ENCODE measurements at places on chromosomes 6 and 20. TPM values are rescaled to one million over a fixed set of nuclear protein-coding genes. Genes with fewer than 3 reads are reported as not detected.

DNA sequence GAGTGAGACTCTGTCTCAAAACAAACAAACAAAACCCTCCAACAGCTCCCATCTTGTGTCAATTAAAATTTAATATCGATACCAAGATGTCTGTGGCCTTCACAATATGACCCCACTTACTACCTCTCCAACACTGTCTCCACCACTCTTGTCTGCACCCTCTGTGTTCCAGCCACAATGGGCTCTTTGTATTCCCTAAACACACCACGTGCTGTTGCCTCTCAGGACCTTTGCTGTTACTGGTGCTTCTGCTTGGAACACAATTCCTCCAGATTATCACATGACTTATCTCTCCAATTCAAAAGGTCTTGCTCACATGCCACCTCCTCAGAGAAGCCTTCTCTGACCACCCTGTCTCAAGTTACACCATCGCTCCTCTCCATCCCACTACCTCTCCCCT, 6.0 kb upstream of the HCK start:
- no peaks in the 10 kb centered on the region for H3K4me1 ChIP-seq
- no peak for DNase-seq
- no peak overlapping the region for H3K4me3 ChIP-seq
- no peaks in the 10 kb centered on the region for H3K36me3 ChIP-seq
- H3K27ac ChIP-seq, result no peak overlapping the region
- H3K27me3 ChIP-seq, result peaks cover 21% of the 10 kb centered on the region

Gene SLC22A3
- total RNA-seq, result 0.18 TPM

Gene CAGE1
- total RNA-seq, result 0.75 TPM

GRCh38 chr20:38790200-38791053, 15.1 kb upstream of the PPP1R16B start:
- H3K27me3 ChIP-seq, result no peaks in the 10 kb centered on the region
- H3K4me1 ChIP-seq, result no peaks in the 10 kb centered on the region
- no peak overlapping the region for H3K4me3 ChIP-seq
- DNase-seq, result peak; percentile 20

DNA sequence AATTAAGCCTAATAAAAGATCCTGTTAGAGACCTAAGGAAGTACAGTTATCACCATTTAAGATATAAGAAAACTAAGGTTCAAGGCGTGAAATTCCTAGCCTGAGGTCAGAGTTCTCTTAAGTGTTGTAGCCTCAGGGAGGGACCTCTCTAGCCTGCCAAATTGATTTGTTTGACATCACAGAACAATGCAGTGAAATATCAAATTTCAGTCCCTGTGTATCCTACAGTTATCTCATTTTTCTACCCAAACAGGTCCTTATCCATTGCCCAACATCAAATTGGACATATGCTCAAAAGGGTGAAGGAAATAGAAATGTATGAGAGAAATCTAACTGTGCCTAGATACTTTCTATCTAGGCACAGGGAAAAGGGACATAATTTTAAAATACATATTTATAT, 63.0 kb downstream of the NCOA7 start:
- no peaks in the 10 kb centered on the region for H3K4me1 ChIP-seq
- no peaks in the 10 kb centered on the region for H3K27me3 ChIP-seq
- H3K4me3 ChIP-seq, result no peak overlapping the region
- H3K36me3 ChIP-seq, result peaks cover 18% of the 10 kb centered on the region
- H3K27ac ChIP-seq, result no peak overlapping the region

Gene HLA-DQB1
- total RNA-seq, result 21.4 TPM

GRCh38 chr6:73200735-73201134, 24.6 kb downstream of the KHDC1L start:
- no peak for DNase-seq
- no peak overlapping the region for H3K4me3 ChIP-seq
- H3K36me3 ChIP-seq, result no peaks in the 10 kb centered on the region
- H3K27me3 ChIP-seq, result no peaks in the 10 kb centered on the region
- no peaks in the 10 kb centered on the region for H3K4me1 ChIP-seq
- H3K27ac ChIP-seq, result no peak overlapping the region

GRCh38 chr6:133587546-133588160, 301.3 kb upstream of the TCF21 start:
- no peaks in the 10 kb centered on the region for H3K36me3 ChIP-seq
- no peak overlapping the region for H3K27ac ChIP-seq
- no peaks in the 10 kb centered on the region for H3K27me3 ChIP-seq
- no peak for DNase-seq
- H3K4me1 ChIP-seq, result no peaks in the 10 kb centered on the region
- no peak overlapping the region for H3K4me3 ChIP-seq

Gene MACROD2
- not detected for total RNA-seq

GRCh38 chr6:37889486-37889885, 70.0 kb downstream of the ZFAND3 start:
- no peak overlapping the region for H3K4me3 ChIP-seq
- H3K4me1 ChIP-seq, result no peaks in the 10 kb centered on the region
- no peaks in the 10 kb centered on the region for H3K27me3 ChIP-seq
- DNase-seq, result no peak
- no peak overlapping the region for H3K27ac ChIP-seq

DNA sequence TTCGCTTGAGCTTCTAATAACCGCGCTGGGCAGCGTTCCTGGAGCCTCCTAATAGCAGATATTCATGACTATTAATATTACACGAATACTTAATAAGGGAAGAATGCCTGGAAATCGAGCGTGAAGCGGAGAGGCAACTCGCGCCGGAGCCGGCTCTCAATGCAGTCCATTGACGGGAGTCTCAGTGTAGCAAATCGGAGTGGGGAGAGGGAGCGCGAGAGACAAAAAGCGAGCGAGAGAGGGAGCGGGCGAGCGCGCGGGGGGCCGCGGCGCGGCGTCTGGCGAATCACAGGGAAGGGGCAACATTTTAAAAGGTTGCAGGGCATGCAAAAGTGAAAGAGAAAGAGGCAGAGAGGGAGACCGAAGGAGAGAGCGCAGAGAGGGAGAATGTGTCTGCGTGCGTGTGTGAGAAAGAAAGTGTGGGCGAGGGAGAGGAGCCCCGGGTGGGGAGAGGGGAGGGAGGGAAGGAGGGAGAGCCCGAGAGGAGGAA, 2.9 kb downstream of the TFAP2A start:
- H3K4me1 ChIP-seq, result peaks cover 54% of the 10 kb centered on the region
- peak overlapping the region; percentile 95 for H3K4me3 ChIP-seq
- peaks cover 41% of the 10 kb centered on the region for H3K27me3 ChIP-seq
- no peak for DNase-seq
- no peaks in the 10 kb centered on the region for H3K36me3 ChIP-seq

Gene CLDN20
- total RNA-seq, result not detected

DNA sequence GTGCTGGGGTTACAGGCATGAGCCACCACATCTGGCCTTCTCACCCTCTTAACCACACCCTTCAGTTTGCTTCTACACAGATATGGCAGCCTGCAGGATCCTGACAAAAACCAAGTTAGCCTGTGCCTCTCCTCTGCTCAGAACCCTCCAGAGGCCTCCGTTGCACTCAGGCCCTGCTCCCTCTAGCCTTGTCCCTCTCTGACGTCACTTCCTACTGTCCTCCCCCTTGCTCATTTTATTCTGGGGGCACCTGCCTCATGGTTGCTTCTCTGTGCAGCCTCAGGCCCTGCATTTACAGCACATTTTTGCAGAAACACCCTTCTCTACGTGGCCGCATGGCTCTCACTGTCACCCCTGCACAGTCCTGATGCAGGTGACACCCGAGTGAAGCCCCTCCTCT, 105.6 kb downstream of the CDC5L start:
- no peaks in the 10 kb centered on the region for H3K36me3 ChIP-seq
- H3K27me3 ChIP-seq, result no peaks in the 10 kb centered on the region
- no peaks in the 10 kb centered on the region for H3K4me1 ChIP-seq
- DNase-seq, result no peak
- no peak overlapping the region for H3K4me3 ChIP-seq

Gene ZNF831
- 29.7 TPM for total RNA-seq

DNA sequence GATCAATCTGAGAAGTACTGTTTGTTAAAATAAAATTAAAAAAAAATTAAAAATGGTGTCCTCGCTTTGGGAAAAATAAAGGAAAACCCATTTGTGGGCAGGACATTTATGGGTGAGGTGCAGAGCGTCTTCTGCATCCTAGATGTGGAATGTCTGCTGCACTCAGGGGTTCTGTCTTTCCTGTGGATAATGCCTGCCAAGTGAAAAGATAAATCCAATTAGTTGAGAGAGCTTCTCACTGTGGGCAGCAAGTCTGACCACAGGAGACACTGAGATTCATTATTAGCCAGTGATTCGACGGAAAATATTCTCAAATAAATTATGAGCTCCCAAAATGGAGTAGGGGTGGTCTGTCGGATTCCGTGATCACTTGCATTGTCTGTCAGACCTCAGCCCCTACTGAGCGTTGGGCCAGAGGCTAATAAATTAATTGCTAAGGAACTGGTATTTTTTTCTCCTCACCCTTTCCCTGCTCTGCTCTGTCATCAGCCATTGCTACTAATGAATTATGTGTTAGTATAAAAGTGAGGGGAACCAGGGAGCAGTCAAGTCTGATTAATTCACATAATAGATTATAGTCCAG, 10.0 kb downstream of the GMPR start:
- no peak overlapping the region for H3K4me3 ChIP-seq
- H3K27ac ChIP-seq, result no peak overlapping the region
- no peak for DNase-seq
- H3K27me3 ChIP-seq, result no peaks in the 10 kb centered on the region
- no peaks in the 10 kb centered on the region for H3K4me1 ChIP-seq
- H3K36me3 ChIP-seq, result no peaks in the 10 kb centered on the region

GRCh38 chr6:82182756-82183155, 64.8 kb downstream of the IBTK start:
- DNase-seq, result no peak
- H3K4me3 ChIP-seq, result no peak overlapping the region

GRCh38 chr6:96990462-96990861, 65.9 kb downstream of the KLHL32 start:
- no peak overlapping the region for H3K4me3 ChIP-seq
- no peaks in the 10 kb centered on the region for H3K36me3 ChIP-seq
- DNase-seq, result no peak
- H3K27me3 ChIP-seq, result peaks cover 2% of the 10 kb centered on the region
- H3K4me1 ChIP-seq, result no peaks in the 10 kb centered on the region

GRCh38 chr6:78089531-78089930, 436.7 kb downstream of the MEI4 start:
- no peak for DNase-seq
- no peaks in the 10 kb centered on the region for H3K27me3 ChIP-seq
- H3K4me1 ChIP-seq, result no peaks in the 10 kb centered on the region
- no peak overlapping the region for H3K27ac ChIP-seq

Gene TMEM244
- total RNA-seq, result 0.53 TPM

GRCh38 chr6:71584712-71585436, 296.3 kb downstream of the OGFRL1 start:
- H3K27me3 ChIP-seq, result no peaks in the 10 kb centered on the region
- no peak for DNase-seq
- no peak overlapping the region for H3K4me3 ChIP-seq
- H3K4me1 ChIP-seq, result no peaks in the 10 kb centered on the region
- no peaks in the 10 kb centered on the region for H3K36me3 ChIP-seq

DNA sequence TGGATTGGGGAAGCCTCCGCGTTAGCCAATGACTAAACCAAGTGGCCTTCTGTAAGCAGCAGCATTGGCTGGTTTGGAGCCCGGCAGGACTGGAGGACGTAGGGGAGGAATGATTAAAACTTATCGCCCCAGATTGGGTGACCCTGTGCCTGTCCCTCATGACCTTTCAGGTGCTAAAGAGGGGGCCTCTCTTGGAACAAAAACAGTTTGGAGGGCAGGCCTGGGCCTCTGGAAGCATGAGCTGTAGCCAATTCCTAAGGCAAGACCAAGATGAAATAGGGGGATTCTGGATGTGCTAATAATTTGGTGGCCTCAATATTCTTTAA, 1.4 kb downstream of the GMPR start:
- H3K4me1 ChIP-seq, result no peaks in the 10 kb centered on the region
- no peak overlapping the region for H3K4me3 ChIP-seq
- H3K27me3 ChIP-seq, result peaks cover 24% of the 10 kb centered on the region

Gene PKHD1
- not detected for total RNA-seq

- H3K36me3 ChIP-seq, result no peaks in the 10 kb centered on the region
- peak overlapping the region; percentile 86 for H3K4me3 ChIP-seq
- peaks cover 18% of the 10 kb centered on the region for H3K4me1 ChIP-seq
- H3K27ac ChIP-seq, result peak overlapping the region; percentile 99
These were observed 75.9 kb downstream of the OR2B2 start for GRCh38 chr6:27836141-27836782.

Gene PACSIN1
- 0.86 TPM for total RNA-seq

GRCh38 chr20:48771542-48771941, 56.3 kb downstream of the PREX1 start:
- no peaks in the 10 kb centered on the region for H3K27me3 ChIP-seq
- H3K4me3 ChIP-seq, result no peak overlapping the region
- DNase-seq, result no peak
- H3K27ac ChIP-seq, result peak overlapping the region; percentile 13
- H3K36me3 ChIP-seq, result peaks cover 6% of the 10 kb centered on the region
- H3K4me1 ChIP-seq, result peaks cover 99% of the 10 kb centered on the region
